ENCODE measurements at places on chromosomes 11 and 22.

GRCh38 chr11:113267493-113267892 lies 46.9 kb upstream of the TTC12 start:
- DNase-seq, result no peak

DNA sequence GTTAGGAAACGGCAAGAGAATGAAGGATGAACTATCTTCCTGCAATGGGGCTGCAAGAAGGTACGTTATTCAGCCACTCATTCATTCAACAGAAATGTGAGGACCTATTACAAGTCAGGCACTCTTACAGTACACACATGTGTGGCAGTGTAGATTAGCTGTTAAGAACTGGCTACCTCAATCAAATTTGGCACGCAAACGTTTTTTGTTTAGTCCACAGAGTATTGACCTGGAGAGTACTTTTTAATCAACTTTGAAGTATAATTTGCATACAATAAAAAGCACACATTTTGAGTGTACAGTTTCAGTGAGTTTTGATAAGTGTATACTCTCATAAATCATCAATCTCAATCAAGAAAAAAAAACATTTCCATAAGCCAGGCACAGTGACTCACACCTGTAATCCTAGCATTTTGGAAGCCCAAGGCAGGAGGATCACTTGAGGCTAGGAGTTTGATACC lies 24.2 kb downstream of the MRTFA start:
- no peak for DNase-seq

DNA sequence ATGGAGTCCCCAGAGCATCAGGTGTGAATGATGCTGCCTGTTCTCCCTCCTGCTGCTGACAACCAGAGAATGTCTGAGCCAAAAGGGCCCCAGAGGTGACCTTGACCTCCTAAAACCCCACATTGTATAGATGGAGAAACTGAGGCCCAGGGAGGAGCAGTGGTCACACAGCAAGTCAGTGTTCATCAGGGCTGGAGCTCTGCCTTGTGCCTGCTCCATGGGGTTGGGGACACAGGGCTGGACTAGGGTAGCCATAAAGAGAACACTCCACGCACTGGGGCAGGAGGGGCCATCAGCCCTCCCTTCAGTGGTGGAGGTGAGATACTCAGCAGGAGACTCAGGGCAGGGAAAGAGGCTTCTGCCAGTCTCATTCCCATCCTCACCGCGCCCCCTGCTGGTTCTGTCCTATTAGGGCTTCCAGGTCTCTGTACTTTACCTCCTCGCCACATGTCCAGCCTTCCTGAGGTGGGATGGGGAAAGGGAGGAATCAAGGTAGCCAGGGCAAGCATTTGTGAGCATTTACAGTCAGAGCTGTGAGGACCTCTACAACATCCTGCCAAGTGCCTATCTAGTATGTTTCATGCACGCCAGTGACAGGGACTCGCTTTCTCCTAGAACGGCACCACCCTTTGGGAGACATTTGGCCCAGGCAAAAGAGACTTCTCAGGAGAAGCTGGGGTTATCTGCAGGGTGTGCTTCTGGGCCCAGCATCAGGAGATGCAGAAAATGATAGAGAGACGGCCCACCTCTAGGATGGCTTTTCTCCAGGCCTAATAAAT lies 43.2 kb downstream of the NEU3 start:
- peak; percentile 14 for DNase-seq

DNA sequence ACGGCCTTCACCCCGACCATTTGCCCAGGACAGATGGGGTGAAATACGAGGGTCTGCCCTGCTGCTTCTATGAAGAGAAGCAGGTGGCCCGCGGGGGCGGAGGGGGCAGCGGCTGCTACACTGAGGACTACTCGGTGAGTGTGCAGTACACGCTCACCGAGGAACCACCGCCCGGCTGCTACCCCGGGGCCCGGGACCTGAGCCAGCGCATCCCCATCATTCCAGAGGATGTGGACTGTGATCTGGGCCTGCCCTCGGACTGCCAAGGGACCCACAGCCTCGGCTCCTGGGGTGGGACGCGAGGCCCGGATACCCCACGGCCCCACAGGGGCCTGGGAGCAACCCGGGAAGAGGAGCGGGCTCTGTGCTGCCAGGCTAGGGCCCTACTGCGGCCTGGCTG lies 11.2 kb downstream of the C22orf31 start:
- DNase-seq, result no peak

DNA sequence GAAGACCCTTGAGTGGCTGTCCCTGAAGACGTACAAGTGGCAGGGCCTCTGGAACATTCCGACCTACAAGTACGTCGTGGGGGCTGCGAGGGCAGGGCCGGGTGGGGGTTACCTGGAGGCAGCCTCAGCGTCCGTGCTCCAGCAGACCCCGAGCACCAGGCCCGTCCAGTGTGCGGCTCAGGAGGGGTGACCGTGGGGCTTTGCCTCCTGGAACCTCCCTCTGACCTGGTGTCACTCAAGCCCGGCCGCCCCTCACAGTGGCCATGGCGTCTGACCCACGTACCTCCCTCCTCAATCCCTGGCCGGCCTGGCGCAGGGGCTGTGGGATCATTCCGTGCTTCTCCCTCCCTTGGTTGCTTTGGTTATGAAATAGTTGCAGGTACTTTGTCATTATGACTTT lies 18.5 kb downstream of the RNH1 start:
- DNase-seq, result no peak

- no peak for DNase-seq
These were observed 5.7 kb downstream of the PATE2 start for GRCh38 chr11:125772834-125773505.

GRCh38 chr22:45603619-45604018 lies 68.0 kb upstream of the ATXN10 start:
- DNase-seq, result no peak

GRCh38 chr22:40007853-40008710 lies 13.3 kb downstream of the FAM83F start:
- no peak for DNase-seq

GRCh38 chr11:65362320-65362931 lies 7.9 kb downstream of the TIGD3 start:
- no peak for DNase-seq

DNA sequence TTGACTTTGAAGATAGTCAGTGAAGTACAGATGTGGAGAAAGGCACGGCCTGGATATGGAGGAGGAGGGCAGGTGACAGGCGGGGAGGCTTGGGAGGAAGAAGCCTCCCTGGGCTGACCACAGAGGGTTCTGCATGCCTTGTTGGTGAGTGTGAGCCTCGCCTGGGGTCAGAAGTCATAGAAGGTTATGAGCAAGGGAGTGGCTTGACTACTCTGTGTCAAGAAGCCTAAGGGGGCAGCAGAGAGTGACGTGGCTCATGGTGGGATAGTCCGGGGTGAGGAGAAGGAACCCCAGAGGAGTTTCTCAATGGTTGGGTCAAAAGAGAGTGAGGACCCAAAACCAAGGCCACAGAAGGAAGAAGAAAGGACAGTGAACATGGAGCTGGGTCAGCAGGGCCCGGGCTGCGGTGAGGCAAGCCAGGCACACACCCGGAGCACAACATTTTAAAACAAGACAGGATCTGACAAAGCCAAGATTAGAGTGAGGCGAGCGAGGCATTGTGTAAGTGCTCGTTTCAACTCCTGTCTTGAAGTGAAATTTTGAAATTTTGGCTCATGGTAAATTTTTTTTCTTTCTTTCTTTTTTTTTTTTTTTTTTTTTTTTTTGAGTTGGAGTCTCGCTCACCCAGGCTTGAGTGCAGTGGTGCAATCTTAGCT lies 31.9 kb downstream of the PDGFB start:
- DNase-seq, result no peak

- DNase-seq, result no peak
These were observed 3.8 kb downstream of the PKDREJ start for GRCh38 chr22:46259374-46259773.

DNA sequence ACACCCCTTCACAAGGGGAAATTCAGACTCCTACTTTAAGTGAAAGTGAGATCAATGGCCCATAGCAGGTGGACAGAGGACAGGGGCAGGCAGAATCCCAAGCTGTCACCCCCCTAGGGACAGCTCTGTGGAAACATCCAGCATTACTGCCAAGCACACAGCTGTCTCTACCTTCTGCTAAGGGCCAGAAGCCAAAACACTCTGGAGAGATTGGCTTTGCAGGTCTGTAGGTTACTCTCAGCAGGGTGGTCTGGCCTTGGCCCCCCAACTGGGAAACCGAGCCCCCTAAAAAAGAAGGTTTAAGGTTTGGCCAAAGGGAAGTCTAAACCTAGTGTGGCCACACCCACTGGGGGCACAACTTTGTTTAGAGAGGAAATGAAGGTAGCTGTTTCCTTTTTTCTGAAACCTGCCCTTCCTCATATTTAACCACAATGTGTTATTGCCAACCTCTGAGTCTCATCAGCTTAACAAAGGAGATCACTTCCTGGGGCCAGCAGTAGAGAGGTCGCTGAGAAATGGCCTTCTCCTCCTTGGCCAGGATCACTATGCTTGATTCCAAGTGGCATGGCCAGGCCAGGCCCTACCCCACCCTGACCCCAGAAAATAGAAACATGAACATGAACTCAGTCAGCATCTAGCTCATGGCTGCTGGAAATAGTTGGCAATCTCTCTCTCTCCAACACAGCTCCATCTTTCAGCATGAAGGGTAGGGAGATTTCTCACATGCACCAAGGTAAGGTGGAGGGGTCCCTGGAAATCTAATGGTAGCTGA lies 25.9 kb upstream of the SCARF2 start:
- no peak for DNase-seq

DNA sequence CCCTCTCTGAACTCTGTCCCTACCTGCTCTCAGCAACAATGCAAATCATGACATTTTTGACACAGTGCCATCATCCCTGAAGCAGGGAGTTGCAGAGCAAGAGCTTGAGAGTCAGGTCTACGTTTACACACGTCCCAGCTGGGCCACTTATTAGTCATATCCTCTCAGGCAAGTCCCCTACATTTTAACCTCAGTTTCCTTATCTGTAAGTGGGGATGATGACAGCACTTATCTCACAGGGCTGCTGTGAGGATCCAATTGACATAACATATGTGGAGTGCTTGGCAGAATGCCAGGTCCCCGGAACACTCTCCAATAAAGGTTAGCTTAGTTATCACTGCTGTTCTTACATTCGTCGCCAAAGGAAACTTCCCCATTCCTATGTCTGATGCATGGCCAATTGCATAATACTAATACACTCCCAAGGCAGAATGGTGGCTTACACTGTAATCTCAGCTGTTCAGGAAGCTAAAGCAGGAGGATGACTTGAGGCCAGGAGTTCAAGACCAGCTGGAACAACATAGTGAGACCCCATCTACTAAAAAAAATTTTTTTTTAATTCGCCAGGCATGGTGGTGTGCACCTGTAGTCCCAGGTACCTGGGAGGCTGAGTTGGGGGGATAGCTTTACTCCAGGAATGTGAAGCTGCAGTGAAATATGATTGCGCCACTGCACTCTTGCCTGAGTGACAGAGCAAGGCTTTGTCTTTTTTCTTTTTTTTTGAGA lies 16.6 kb downstream of the ASCC2 start:
- DNase-seq, result no peak

DNA sequence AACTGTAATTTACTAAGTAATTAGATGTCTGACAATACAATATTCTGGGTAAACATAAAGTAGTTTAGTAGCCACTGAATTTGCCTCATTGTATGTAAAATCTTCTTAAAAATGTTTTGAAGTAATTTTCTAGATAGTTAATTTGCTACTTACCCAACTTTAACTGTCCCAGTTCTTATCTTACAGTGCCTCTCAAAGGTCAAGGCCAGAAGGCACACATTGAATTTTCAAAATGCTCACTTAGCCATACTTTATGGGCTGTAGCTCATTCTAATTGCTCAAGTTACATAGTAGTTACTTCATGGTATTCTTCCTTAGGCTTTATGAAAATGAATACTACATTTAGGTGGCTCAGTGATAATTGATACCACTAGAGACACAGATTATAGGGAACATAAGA lies 666.6 kb downstream of the CNTN5 start:
- DNase-seq, result no peak

- no peak for DNase-seq
These were observed 3.9 kb downstream of the IFITM10 start for GRCh38 chr11:1746511-1746931.

DNA sequence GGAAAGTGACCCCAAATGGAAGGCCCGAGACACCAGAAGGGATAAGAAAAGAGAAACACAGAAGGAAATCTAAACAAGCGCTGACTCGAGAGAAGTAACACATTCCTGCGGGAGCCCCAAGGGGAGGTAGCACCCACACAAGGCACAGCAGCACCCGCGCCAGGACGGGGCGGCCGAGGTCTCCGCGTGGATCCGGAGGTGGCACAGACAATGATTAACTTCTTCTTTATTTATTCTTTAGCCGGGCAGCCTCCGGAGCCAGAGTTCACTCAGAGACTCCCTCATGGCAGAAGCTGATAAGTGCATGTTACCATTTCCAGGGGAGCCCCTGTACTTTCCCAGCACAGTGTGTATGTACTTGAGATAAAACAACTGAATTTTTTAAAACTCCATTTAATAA lies 5.1 kb downstream of the TOLLIP start:
- no peak for DNase-seq

DNA sequence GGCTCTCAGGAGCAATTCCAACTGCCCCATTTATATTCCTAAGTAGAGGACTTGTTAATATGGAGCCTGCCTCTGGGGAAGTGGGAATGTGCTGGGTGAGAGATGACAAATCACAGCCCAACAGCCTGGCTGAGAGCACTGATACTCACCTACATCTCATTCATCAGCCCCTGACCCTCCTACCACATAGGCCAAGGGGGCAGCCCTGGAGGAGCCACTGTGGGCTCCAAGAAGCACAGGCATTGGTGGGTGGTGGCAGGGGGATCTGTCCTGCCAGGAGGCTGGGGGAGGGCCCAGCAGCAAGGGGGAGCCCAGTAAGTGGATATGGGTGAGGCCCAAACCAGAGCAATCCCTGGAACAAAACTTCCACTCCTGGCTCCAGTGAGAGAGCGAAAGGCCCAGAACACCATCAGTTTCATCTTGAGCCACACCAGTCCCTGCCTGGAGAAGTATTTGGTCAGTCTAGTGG lies 79.7 kb downstream of the BUD13 start:
- DNase-seq, result no peak

- peak; percentile 48 for DNase-seq
These were observed 26.4 kb downstream of the LRFN4 start for GRCh38 chr11:66883016-66883965.

GRCh38 chr22:30254314-30254713 lies 7.8 kb upstream of the LIF start:
- DNase-seq, result no peak

DNA sequence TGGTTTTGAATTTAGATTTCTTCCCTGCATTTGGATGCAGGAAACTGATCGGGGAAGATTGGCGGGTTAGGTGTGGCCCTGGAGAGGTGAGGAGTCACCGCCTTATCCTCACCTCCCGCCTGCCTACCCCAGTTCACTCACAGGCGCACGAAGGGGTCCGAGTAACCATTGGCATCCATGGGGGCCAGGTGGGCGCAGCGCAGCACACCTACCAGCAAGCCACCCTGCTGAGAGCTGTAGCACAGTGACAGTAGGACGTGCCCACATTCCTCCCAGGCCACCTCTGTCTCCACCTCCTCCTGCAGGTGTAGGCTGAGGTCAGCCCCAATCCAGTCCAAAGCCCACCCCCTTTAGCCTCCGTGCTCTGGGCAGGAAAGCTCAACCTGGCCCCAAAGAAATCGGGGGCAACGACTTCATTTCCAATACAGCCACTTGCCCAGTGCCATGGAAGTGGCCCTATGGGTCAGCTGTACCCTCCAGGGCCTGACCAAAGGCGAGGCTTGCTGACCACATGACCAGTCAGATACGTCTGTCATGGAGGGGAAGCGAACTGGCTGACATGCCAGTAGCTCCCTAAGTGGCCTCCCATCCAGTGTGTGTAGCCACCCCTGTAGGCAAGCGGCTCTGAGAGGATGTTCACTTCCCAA lies 6.7 kb downstream of the NDUFV1 start:
- no peak for DNase-seq

Measured in stimulated activated CD4-positive, alpha-beta T cell treated with anti-CD3 and anti-CD28 coated beads, Interleukin-1b, Interleukin-23, amount 100 ng/mL, for 1 hour (primary cell).